ENCODE measurements at places on chromosomes 4 and X.

- no peak for DNase-seq
Observed at GRCh38 chr4:89995814-89996213, 101.2 kb downstream of the MMRN1 start.

GRCh38 chrX:120402369-120402768 lies 40.5 kb downstream of the ATP1B4 start:
- no peak for DNase-seq

DNA sequence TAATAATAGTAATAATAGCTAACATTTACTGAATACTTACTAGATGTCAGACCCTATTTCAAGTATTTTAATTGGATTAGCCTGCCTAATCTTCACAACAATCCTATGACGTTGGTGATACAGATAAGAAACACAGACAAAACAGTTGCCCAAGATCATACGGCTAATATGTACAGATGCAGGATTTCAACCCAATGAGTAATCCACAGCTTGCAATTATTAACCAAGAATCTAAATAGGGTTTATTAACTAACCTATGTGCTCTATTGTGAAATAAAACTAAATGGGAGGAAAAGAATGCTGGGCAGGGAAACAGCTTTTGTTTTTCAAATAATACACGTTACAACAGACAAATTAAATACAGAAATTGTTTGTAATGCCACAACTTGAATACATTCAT lies 23.4 kb downstream of the FBXO8 start:
- DNase-seq: no peak

DNA sequence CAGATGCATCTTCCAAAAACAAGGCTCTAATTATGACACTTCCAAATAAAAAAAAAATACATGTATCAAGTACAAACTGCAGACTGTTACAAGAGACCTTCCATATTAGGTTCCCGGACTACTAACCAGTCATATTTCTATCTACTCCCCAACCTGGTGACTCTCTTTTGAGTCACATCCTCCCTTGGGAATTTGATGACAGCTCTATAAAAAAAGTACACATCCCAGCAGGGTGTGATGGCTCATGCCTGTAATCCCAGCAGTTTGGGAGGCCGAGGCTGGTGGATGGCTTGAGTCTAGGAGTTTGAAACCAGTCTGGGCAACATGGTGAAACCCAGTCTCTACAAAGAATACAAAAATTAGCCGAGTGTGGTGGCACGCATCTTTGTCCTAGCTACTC lies 14.9 kb downstream of the RPGR start:
- DNase-seq: no peak

GRCh38 chr4:158161551-158162354 lies 11.1 kb downstream of the GASK1B start:
- DNase-seq: no peak

DNA sequence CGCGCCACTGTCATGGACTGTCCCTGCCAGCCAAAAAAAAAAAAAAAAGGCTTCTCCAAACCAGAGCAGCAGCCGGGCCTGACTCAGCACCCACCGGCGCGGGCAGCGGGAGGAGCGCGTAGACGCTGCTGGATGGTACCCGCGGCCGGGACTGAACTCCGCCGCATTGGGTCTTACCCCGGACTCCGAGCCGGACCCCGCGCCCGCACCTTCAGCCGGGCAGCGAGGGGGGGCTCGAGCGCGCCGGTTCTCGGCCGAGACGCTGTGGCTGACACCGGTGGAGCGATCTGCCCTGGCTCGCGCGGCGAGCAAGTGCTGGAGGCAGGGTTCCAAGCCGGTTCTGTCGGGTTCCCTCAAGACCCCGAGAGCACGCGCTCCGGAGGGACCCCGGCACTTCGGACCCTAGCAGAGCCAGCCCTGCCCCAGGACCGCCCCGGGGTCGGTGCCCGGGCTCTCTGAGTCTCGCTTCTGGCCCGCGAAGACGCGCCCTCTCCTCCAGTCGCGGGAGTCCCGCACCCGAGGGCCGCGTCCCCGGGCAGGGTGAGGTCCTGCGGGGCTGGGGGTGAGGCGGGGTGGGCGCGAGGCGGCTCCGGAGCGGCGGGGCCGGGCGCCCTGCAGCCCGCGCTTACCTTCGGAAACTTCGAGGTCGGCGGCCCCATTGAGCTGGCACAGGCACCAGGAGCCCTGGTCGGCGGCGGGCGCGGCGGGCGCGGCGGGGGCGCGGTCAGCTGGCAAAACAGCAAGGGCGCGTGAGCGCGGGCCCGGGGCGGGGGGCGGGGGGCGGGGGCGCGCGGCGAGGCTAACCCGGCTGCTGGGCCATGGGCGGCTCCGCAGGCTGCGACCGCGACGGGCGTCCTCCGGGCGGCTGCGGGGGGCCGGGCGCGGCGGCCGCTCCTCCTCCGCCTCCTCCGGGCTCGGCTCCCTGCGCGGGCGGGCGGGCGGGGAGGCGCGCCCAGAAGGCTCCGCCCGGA lies 11.8 kb upstream of the MAN2B2 start:
- no peak for DNase-seq

- DNase-seq: peak; percentile 33
Observed at GRCh38 chrX:17377091-17377717, 2.2 kb downstream of the NHS start.

DNA sequence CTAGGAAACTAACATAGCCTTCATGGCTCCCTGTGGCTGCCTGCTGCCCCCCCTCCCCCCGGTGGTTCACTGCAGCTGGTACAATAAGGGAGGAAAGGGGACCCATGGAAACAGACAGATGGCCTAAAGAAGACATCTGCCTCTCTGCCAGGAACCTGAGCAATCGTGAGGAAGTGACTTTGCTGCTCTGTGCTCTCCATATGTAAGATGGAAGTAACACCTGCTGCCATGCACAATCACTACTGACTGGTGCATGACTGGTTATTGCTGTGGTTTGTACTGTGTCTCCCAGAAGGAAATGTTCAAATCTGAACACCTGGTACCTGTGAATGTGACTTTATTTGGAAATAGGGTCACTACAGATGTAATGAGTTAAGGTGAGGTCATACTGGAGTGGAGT lies 43.6 kb downstream of the CD99L2 start:
- DNase-seq: no peak

GRCh38 chr4:145805490-145805889 lies 125.5 kb downstream of the C4orf51 start:
- no peak for DNase-seq

- no peak for DNase-seq
Observed at GRCh38 chrX:7390441-7390840, 242.5 kb upstream of the PUDP start.

DNA sequence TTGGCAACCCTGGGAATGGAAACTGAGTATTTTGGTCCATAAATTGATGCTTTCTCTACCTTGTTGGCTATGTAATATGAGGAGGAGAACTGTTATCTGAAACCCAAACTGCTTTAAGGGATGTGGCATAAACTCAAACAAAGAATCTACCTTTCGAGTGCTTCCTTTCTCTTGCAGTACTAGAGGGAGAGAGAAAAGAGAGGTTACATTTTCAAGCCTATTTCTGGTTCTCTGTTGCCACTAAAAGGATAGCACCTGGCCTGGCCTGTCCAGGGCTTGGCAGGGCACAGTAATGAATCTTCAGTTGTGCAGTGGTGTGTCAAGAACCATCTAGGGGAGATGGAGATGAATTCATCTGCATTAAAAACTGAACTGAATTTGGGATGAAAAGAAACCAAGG lies 308.6 kb downstream of the PTTG2 start:
- no peak for DNase-seq

- no peak for DNase-seq
Observed at GRCh38 chrX:75149654-75150053, 6.4 kb downstream of the ABCB7 start.

GRCh38 chrX:120380699-120381098 lies 18.8 kb downstream of the ATP1B4 start:
- DNase-seq: no peak

DNA sequence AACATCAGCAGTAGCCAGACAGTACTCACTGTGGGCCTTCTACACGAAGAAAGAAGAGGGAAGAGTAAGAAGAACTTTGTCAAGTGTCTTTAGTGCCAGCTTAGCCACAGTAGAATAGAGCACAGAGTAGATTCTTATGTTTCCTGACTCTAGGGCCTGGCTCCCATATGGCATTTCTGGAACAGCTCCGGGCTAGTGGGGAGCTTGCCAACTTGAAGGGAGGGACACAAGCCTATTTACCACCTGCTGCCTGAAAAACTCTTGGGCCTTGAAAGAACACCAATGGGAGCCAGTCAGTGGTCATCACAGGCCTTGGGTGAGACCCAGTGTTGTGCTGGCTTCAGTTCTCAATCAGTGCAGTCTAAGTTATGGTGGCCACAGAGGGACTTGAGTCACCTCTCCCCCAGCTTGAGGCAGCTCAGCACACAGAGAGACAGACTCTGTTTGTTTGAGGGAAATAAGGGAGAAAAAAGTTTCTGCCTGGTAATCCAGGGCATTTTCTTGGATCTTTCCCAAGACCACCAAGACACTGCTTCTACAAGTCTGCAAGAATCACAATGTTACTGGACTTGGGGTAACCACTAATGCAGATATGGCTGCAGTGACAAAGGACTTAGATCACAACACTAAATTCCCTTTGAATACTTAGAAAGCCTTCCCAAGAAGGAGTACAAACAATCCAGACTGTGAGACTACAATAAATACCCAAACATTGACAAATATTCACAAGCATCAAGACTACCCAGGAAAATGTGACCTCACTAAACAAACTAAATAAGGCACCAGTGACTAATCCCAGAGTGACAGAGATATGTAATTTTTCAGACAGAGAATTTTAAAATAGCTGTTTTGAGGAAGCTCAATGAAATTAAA lies 261.0 kb upstream of the NDST3 start:
- DNase-seq: no peak

DNA sequence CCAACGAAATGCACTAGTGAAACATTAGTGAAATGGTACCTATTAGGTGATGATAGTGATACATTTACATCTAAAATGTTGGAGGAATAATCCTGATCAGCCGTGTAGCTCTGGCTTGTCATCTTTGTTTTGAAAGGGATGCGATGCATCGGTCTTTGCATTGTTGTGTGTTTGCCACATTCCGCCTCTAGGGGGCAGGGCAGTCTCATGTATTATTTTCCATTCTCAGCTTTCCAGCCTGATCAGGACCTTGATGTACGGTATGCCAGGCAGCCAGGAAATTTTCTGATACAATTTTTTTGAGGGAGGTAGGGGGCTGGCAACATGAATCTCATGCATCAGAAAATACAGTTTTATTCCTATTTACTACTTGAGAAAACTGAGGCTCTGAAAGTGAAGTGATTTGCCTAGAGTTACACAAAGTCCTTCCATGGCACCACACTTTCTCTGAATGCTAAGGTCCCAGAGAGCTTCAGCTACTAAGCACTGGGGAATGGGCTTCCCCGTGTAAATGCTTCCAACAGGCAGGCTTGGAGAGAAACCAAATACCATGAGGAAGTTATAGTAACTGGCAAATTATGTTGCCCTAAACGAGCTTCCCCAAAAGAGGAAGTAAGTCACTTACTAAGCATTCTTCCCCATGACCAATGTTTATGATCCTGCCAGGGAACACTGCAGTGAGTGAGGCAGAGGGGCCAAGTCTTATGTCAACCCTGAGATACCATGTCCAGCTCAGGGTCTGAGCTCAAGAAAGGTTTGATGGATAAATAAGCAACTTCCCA lies 31.8 kb upstream of the IQSEC2 start:
- no peak for DNase-seq

Measured in RWPE2 (cell line).